CD4-positive, alpha-beta memory T cell (primary cell): ENCODE measurements at places on chromosomes 16 and 17.

DNA sequence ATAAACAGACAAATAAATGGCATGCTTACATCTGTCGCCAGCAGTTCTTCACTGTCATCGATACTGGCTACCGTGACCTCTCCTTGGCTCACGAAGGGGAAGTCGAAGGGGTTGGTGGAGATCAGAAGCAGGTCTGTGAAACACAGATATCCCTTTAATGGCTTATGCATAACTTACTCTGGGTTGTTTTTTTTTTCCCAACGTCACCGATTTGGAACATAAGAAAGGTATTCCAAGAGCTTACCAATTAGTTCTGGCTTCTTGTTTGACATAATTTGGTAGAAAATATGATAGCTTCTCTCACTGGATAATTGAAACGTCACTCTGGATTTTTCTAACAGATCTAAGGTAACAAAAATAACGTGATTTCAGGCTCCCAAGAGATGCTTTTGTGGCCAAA, 18.2 kb downstream of the MYH13 start:
- no peak for DNase-seq

DNA sequence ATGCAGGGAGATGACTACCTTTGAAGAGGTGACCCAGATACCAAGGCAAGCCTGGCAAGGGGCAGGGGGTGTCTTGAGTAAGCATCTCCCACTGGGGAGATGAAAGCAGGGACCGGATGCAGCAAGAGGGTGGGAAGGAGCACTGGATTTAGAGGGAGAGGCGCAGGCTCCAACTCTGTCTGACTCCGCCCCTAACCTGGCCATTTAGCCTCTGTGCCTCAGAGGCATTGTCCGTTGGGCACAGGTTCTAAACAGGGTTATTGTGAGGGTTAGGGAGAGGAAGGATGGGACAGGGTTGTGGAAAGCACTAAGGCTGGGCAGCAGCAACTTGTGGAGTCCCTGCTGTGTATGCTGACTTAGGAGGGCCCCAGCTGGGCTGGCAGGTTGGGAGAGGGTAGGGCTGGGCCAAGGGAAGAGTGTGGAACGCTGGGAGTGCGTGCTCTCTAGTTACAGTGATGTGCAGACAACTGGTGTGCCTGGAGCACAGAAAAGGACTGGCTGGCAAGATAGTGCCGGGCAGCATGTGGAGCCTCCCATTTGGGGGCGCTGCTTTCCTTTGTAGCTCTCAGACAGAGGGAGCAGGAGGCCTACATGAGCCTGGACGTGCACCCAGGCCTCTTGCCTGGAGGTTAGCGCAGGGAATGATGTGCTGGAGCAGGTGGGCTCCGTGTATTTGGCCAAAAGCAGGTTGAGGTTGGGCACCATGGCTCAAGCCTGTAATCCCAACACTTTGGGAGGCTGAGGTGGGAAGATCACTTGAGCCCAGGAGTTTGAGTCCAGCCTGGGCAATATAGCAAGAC, 26.2 kb downstream of the TBX2 start:
- DNase-seq: no peak

DNA sequence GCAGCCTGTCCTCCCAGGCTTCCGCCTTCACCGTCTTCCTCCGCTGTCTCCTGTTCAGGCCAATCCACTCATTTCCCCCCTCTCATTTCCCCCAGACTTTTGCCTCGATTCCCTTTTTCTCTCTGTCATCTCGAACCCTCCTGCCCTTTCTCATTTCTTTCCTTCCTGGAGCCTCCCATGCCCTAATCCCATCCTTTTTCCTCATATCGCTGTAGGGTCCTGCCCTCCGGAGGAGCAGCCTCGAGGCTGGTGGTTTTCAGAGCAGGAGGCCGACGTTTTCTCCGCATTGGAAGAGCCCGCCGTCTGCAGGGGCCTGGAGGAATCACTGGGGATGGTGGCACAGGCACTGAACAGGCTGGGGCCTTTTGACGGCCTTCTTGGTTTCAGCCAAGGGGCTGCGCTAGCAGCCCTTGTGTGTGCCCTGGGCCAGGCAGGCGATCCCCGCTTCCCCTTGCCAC, 597 bp downstream of the OVCA2 start:
- DNase-seq: no peak

DNA sequence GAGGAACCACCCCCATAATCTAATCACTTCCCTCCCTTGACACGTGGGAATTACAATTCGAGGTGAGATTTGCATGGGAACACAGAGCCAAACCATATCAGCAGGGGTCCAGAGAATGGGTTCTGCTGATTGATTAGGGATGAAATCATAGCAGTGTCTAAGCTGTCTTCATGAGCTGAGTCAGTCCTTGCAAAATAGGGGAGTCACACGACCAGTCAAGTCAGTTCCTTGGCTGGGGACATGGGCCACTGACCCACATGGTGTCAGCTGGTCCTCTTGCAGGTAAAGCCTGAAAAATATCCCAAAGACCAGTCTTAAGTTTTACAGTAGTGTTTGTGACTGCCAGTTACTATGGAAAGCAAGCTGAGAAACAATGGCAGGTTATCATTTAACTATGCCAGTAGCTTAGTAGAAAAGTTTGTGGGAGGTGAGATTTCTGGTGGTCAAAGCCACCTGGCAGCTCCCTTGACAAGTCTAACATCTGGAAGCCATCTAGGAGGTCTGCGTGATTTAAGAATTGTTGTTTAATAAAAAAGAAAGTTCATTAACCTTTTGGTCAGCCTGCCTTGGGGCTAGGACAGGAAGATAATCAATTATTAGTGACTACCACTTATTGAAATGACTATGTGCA, 15.7 kb upstream of the ATF7IP2 start:
- DNase-seq: no peak

- DNase-seq: no peak
These were observed 6.7 kb downstream of the ITGA3 start for GRCh38 chr17:50062293-50063243.

DNA sequence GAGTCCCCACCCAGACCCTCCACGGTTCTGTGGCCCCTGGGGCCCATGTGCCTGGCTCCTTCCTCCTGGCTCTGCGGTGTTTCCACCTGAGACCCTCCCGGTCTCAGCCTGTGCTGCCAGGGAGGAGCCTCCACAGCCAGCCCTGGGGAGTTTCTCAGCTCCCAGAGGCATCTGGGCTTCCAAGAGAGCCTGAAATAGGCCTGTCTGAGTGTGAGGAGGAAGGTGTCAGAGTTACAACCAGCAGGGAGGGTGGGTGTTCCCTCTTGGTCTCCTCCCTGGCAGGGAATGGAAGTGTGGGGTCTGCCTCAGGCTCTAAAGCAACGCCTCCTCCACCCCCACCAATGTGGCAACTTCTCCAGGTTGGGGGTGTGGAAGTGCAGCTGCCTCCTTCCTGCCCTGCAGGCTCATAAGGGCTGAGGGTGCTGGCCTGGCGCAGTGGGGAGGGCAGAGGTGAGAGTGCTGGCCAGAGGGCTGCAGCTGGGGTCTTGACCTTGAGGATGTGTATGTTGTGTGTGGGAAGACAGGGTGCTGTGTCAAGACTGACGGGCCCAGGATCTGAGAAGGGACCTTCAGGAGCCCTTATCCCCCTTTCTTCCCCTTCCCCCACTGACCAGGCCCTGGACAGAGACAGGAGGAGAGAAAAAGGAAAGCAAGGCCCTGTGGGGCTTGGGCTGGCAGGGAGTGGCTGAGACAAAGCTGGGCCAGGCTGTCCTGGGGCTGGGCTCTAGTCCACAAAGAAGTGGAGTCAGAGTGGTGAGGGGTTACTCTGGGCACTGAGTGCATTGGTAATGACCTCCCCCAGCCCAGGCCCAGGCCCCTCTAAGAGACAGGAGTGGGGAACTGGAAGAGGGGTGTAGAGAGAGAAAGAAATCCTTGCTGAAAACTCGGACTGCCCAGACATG, 2.4 kb downstream of the CYGB start:
- DNase-seq: peak; percentile 21

GRCh38 chr17:40879026-40879425, 6.0 kb downstream of the KRT20 start:
- DNase-seq: no peak

- DNase-seq: no peak
These were observed 13.3 kb downstream of the CAVIN1 start for GRCh38 chr17:42409523-42410318.

GRCh38 chr17:75769536-75769935, 4.5 kb upstream of the GALK1 start:
- DNase-seq: no peak

DNA sequence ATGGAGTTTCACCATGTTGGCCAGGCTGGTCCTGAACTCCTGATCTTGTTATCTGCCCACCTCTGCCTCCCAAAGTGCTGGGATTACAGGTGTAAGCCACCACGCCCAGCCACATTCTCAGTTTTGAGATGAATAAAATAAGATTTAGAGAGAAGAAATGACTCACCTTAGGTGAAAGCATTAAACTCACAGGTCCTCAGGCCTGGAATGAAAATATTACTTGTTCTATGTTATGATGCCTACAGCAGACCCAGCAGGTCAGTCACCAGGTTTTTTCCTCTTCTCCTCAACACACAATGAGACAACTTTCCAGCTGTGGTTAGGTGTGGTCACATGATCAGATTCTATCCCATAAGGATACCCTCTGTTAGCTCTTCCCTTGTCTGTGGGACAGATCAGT, 150.3 kb downstream of the C16orf95 start:
- DNase-seq: no peak

- DNase-seq: no peak
These were observed 11.4 kb downstream of the SLC13A5 start for GRCh38 chr17:6701719-6702118.

DNA sequence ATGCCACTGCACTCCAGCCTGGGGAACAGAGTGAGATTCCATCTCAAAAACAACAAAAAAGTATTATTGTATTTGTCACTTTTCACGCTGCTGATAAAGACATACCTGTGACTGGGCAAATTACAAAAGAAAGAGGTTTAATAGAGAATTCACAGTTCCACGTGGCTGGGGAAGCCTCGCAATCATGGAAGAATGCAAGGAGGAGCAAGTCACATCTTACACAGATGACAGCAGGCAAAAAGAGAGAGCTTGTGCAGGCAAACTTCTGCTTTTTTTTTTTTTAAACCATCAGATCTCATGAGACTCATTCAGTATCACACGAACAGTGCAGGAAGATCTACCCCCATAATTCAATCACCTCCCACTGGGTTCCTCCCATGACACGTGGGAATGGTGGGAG, 41.5 kb upstream of the ETV4 start:
- DNase-seq: no peak

GRCh38 chr17:13509527-13509926, 92.2 kb downstream of the HS3ST3A1 start:
- DNase-seq: no peak

GRCh38 chr17:55672585-55673501, 49.8 kb downstream of the TMEM100 start:
- no peak for DNase-seq

DNA sequence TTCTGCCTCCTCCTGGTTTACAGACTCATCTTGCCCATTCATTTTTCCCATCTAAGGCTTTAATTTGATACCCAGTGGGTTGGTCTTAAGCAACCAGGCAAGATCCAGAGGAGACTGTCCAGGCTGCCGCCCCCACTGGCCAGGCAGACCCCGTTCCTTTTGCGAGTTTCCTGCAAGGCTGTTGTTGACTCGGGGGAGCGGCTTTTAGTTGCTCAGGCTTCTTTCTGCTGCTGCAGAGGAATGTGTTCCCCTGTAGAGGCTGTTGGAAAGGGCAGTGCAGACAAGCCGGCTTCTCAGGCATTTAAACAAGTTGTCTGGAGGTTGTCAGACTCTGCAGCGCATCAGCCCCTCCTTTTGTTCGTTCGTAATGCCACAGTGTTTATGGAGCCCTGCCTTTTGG, 231.2 kb downstream of the PRKCA start:
- no peak for DNase-seq

- DNase-seq: no peak
These were observed 124.1 kb downstream of the SOX9 start for GRCh38 chr17:72244956-72245355.

DNA sequence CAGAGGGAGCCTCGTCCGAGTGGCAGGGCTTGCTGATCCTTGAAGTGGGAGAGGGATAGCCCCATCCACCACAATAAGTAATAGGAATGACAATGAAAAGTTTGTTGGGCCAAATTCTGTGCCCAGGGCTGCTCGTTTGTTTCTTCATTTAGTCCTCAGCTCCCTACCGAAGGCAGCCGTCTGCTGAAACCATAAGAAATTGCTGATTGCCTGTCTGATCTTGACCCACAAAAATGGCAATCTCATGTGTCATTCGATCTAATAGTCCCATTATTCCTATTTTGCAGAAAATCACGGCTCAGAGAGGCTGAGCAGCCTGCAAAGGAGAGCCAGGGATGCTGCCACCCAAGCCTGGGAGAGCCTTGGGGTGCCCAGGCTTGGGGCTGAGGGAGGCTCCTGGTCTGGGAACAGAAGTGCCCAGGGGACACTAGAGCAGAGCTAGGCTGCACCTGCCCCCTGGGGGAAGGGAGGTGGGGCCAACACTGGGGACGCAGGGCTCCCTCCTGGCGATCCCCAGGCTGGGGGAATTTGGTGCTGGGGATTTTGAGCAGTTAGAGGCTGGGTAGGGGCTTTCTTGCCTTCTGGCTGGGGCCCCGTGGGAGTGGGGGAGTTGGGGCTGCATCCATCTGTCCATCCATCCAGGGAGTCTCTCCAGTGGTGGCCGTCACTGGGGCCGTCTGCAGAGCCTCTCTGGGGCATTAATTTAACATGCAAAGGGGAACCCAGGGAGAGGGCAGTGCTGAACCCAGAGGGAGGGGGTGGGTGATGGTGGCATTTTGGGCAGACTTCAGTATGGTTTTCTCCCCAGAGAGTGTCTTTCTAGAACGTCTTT, 53.5 kb downstream of the SOCS1 start:
- no peak for DNase-seq

GRCh38 chr17:21007646-21008045, 35.2 kb downstream of the USP22 start:
- no peak for DNase-seq

DNA sequence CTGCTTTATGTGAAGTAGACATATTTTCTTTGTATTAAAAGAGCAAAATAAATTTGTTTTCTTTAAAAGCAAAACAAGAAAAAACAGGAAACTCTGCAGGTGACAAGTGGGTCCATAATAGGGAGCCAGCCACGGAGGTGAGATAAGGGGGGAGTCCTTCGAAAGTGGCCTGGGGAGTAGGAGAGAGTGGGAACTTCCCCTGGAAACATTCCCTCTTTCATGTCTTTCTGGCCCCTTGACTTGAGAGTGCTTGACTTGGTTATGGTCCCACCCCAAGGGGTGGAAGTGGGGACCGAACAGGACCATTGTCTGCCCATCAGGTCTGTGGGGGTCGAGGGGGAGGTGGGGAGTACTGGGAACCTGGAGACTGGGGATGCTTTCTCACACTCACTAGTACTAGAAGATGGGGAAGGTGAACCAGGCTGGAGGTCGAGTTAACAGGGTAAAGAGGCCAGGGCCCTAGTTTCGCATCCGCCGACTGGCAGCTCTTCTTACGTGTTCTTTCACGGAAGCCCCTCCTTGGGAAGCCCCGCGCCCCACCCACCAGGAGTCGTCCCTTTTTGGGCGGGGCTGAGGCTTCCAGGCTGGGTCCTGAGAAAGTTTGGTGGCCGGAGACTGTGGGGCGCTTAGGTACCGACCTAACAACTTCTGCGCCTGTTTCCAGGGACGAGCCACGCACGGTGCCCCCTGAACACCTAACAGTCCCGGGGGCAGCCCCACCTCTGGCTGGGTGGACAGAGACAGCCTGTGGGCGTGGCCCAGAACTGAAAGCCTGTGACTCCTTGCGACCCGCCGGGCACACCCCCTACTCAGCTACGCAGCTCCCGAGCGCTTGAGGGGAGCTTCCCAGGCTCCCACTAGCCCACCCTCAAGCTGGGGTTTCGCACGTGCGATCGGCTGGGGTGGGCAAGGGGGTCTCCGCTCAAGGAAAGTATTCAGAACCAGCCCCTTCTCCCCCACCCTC, 790 bp downstream of the TRADD start:
- peak; percentile 86 for DNase-seq
